Right forelimb (tissue), 1 donor: ENCODE measurements at places on chromosomes 2 and 18.

DNA sequence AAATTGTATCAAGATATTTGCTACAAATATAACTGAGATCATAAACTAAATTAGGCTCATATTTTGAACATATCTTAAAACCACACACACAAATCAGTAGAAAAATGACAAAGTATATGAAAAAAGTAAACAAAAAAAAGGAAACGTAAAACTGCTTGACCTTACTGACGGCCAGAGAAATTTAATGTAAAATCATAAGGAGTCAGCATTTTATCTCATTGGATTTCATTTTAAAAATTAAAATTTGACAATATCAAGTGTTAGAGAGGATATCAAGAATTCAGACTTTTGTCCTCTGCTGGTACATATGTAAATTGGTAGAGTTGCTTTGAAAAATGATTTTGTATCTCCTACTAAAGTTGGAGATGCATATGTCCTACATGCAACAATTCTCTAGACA is 209.2 kb upstream of the ZC3H15 start:
- DNase-seq: no peak

DNA sequence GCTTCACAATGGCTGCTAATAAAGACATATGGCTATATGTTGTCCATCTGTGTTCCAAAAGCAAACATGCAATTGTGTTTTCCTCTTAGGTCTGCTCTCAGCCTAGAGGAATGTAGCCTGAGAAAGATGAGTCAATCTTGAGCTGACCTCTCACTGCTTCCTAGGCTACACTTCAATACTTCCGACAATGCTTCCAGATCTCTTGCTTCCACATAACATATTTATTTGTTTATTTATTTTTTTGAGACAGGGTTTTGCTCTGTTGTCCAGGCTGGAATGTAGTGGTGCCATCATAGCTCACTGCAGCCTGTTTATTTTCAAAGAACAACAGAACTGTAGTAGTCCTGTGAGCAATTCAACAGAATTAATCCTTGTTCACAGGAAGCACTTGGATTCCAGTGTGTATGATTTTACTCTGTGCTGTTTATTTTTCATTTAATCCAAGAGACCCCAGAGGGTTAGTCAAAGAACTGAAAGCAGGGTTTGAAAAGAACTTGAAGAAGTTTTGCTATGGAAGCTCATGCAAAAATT is 437.9 kb downstream of the TXNL1 start:
- DNase-seq: no peak

DNA sequence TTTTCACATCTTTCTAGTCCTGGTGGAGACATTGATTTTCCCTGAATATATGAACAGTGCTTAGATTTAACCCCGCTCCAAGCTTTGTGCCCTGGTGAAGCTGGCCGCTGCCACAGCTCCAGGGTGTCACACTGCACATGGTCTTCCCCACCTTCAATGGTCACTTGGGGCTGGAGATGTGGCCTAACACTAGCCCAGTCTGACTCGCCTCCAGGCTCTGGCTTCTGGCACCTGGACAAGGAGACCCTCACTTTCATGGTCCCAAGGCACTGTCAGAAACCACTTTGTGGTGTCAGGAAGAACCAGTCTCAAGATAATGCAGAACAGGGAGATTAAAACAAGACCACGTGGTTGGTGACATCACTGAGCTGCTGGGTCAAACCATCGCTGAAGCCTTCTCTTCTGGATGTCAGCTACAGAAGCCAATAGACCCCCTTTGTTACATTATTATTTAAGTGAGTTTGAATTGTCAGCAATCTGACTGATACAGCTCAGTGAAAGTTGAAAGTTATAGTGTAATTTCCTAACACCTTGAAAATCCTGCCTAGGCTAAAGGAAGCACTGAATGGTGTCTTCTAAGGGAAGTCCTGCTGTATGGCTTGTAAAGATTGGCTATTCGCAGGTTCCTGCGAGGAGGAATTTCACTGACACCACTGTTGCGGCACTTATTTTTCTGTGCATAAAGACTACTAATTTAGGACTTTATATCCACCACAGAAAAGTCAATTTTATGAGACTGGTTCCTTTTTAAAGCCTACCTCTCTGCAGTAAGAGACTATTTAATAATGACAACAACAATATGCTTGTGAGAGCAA is 55.0 kb upstream of the CTDP1 start:
- DNase-seq: no peak

GRCh38 chr2:4967206-4967605 is 725.0 kb upstream of the SOX11 start:
- no peak for DNase-seq

GRCh38 chr18:12679183-12679786 is 21.4 kb upstream of the SPIRE1 start:
- DNase-seq: peak; percentile 59

DNA sequence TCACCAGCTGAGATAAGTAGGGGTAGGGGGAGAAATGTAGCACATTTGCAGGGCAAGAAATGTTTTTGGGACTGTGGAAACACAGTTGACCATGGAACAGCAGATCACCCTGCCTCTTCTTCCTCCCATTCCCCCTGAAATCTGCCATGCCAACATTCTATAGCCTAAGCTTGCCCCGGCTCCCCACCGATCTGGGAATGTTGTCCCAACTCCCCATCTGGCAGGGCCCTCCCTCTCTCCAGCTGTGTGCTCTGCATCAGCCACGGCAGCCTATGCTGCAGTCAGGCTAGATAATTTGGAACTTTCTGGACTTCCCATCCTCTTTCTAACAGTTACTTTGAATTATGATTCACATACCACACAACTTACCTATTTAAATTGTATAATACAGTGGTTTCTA is 425.1 kb upstream of the RAB6C start:
- no peak for DNase-seq
